ENCODE measurements at places on chromosomes 5 and 9.

DNA sequence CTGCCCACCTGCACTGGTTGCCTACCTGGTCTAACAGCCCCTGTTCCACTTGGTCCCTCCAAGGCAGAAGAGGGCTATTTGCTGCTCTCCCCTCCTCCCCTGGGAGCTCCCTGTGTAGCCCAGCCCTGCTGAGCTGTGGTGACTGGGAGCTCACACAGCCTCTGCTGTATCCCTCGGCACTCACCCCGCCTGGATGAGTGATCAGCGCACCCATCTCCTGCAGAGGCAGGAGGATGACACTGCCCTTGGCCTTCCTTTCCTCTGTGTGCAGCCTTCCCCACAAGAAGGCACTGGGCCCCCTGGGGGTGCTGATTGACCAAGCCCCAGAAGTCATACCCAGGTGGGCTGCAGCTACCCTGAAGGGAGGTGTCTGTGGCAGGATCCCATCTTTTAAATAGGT is 134.2 kb downstream of the ADAMTS2 start:
- DNase-seq: no peak

GRCh38 chr5:34522599-34523386 is 133.3 kb upstream of the RAI14 start:
- no peak for DNase-seq

DNA sequence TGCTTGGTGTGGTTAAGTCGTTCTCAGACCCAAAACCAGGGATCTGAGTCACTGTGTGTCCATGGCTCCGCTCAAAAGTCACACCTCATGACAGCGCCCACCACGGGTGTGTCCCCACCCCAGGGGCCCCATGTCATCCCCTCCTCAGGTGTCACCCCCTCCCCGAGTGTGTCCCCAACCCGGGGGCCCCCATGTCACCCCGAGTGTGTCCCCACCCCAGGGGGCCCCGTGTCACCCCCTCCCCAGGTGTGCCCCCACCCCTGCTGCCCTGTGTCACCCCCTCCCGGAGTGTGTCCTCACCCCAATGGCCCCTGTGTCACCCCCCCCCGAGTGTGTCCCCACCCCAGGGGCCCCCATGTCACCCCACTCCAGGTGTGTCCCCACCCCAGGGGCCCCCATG is 5.1 kb downstream of the LRRC14B start:
- no peak for DNase-seq

DNA sequence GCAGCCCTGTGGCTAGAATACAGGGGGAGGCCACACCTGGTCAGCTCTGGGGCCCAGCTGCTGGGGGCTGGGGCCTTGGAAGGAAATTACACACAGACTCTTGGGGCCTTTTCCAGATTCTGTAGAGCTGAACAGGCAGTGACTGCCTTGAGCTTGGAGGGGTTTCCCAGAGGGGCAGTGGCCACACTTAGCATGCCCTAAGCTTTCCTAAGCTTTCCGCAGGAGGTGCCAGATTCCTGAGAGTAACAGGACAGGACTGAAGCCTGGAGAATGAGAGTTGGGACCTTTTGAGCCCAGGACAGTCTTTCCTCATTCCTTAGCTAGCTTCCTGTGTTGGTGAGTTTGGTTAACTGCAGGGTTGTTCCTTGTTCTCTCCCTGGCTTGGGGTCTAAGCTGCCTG is 1.4 kb downstream of the TBC1D13 start:
- no peak for DNase-seq

- DNase-seq: no peak
Observed at GRCh38 chr5:56191656-56192055, 41.5 kb downstream of the ANKRD55 start.

- no peak for DNase-seq
Observed at GRCh38 chr9:79264041-79264440, 307.7 kb upstream of the TLE4 start.

- no peak for DNase-seq
Observed at GRCh38 chr5:60943624-60944023, 1.2 kb downstream of the ERCC8 start.

DNA sequence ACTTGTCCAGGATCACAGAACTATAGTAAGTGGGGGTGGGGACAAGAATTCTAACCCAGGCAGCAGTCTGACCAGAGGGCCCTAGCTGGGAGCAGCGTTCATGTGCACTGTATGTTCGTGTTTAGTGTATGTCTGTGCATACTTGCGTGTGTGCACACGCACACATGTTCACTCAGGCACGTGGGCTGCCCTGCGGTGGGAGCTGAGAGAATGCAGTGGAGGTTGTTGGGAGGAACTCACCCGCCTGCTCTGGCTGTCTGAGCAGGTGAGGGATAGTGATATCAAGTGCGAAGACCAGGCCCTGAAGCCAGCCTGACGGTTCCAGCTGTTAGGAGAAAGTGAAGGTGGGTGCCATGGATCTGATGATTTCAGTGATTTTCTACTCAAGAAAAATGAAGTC is 942 bp downstream of the DCANP1 start:
- DNase-seq: no peak

DNA sequence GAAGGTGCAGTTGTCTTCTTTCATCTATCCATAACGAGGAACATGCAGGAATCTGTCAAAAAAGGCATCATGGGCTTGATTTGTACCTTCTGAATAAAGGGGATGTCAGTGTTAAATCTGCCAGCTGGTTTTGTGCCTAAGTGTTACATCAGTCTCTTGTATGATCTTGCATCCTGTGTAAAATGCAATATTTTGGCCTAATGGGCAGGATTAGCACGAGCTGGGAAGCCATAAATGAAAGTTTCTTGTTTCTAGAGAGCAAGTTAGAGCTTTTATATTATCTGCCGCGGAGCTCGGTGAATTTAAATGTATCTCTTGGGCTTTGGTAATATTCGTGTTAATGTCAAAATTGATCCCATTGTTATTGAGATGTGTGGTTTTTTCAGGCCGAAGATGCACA is 526.1 kb upstream of the WWC1 start:
- no peak for DNase-seq

DNA sequence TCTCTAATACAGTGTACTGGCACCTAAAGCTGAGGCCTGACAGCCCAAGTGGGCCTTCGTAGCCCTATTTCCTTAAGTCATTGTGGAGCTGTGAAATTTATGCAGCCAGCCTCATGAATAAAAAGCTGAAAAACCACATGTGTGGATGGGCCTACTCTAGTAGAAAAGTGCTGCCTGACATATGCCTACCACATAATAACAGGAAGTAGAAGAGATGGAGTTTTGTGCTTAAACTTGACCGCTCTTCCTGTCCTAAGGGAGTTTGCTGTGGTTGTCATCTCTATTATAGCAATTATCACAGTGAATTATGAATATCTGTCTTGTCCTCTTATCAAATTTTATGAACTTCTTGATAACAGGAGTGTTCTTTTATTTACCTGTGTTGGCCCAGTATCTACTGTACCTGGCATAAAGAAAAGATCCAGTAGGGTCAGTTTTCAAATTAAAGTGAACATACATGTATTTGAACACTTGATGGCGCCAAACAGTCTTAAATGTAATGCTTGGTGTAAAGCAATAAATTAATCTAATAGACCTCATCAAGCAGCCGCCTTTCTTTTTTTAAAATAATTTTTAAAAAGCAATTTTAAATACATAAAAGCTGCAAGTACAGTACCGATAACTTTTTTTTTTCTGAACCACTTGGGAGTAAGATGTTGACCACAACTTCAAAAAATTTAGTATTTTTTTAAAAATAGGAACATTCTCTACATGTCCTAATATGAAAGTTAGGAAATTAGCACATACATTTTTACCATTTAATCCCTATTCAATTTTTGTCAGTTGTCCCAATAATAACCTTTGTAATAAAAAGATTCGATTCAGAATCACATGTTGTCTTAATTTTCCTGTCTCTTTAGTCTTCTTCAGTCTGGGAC is 51.0 kb downstream of the FKTN start:
- no peak for DNase-seq

GRCh38 chr9:125913551-125913950 is 166.4 kb downstream of the PBX3 start:
- no peak for DNase-seq

- DNase-seq: no peak
Observed at GRCh38 chr9:126155756-126156664, 170.6 kb upstream of the MVB12B start.

DNA sequence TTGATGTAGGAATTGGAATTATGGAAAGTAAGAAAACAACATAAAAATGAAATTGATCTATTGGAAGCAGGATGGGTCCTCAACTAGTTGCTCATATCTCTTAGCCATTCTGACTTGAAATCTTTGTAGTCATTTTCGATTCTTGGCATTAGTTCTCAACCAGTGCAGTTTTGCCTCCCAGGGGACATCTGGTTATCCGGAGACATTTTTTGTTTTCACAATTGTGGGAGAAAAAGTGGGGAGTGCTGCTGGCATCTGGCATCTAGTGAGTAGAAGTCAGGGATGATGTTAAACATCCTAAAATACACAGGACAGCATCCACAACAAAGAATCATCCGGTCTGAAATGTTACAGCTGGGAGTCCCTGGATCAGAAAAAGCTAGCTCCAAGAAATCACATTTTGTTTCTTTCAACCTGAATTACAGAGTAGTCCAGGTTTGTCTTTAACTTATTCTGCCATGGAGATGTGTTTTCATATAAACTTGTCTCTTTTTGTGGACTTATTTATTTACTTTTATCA is 74.9 kb downstream of the FBXL7 start:
- no peak for DNase-seq

GRCh38 chr5:178407646-178408045 is 175.0 kb upstream of the PHYKPL start:
- DNase-seq: no peak

DNA sequence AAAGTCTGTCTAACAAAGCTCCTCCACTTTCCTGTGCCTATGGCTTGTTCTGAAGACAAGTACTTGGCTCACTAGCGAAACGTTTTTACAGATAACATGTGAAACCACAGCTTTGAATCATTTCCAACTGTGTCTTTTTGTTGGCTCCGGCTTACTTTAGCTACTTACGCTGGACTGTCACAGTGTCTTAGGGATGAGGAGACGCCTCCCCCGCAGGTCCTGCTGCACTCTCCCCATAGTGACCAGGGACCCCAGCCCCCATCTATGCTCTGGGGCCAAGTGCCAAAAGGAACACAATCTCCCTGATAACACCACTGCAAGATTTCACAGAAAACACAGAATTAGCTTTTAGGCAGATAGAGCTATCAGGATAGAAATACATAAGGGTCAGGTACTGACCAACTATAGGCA is 219.1 kb downstream of the ADAMTS6 start:
- no peak for DNase-seq

DNA sequence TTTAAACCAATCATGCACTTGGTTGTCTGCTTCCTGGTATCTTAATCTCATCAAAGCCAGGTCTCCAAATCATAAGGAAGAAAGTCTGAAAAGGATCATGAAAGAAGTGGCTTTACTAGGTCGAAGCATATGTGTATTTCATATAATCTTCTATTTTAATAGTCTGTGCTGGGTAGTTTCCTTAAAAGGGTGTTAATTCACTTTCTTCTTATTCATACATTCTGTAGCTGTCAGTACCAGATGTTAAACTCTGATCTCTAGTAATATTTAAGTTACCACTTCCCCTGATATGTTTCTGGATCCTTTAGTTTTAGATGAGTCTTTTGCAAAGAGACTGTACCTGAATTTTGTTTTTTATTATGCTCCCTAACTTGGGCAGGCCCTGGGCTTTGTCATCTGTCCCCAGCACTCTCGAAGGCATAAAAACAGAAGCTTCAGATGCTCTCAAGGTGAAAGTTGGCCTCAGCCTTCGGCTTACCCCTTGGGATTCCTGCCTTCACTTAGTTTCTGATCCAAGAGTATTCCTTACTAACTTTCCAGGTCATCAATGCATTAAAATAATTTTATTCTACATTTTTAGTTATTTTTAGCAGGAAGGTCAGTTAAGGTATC is 15.0 kb upstream of the LNPEP start:
- DNase-seq: no peak

DNA sequence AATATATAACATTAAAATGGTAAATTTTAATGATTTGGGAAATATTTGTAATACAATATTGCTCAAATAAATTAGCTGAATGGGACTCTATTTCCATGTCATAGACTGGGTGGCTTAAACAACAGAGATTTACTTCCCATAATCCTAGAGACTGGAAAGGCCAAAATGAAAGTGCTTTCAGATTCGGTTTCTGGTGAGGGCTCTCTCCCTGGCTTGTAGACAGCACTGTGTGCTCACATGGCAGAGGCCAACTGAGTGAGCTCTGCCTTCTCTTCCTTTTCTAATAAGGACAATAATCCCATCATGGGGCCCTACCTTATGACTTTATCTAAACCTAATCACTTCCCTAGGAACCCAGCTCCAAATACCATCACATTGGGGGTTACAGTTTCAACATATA is 196.2 kb downstream of the MARCHF11 start:
- no peak for DNase-seq

All from stimulated activated CD4-positive, alpha-beta T cell treated with anti-CD3 and anti-CD28 coated beads, Interleukin-12 subunit alpha, Interleukin-12 subunit beta, amount 100 ng/mL, for 48 hours (primary cell).